HFFc6 (cell line): ENCODE measurements at places on chromosomes 2 and 18. TPM values are rescaled to one million over a fixed set of nuclear protein-coding genes. Genes with fewer than 3 reads are reported as not detected.

GRCh38 chr2:180385601-180386201, 378.6 kb upstream of the CWC22 start:
- H3K27ac ChIP-seq: peak overlapping the region; percentile 69
- H3K27me3 ChIP-seq: no peaks in the 10 kb centered on the region
- H3K4me3 ChIP-seq: peak overlapping the region; percentile 18
- peaks cover 29% of the 10 kb centered on the region for H3K4me1 ChIP-seq
- peaks cover 10% of the 10 kb centered on the region for H3K36me3 ChIP-seq

DNA sequence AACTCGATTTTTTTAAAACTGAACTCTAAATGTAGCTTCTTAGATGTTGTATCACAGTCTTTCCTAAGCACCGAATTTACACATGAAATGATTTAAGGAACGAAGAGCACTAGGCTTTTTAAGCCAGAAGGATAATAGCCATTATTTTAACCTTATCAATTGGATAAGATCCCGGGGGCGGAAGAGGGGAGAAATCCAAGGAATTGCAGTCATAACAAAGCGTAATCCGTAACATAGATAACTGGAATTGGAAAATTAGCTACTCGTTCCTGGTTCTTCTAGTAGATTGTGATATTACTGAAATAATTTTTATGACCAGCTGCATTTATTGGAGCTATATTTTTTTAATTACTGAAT, 988 bp upstream of the KANSL1L start:
- no peak for DNase-seq
- H3K27me3 ChIP-seq: no peaks in the 10 kb centered on the region; the same call in 1 of the 2 replicates

GRCh38 chr2:186629250-186629996, 39.6 kb downstream of the ITGAV start:
- no peak overlapping the region for H3K27ac ChIP-seq
- H3K4me1 ChIP-seq: no peaks in the 10 kb centered on the region
- DNase-seq: no peak
- H3K4me3 ChIP-seq: no peak overlapping the region

- H3K4me1 ChIP-seq: no peaks in the 10 kb centered on the region
- no peaks in the 10 kb centered on the region for H3K36me3 ChIP-seq
- H3K4me3 ChIP-seq: no peak overlapping the region
- H3K27ac ChIP-seq: no peak overlapping the region
These were observed 170.6 kb upstream of the SPHKAP start for GRCh38 chr2:228352048-228352447.

- no peak for DNase-seq
- no peaks in the 10 kb centered on the region for H3K4me1 ChIP-seq
- no peak overlapping the region for H3K4me3 ChIP-seq
- no peaks in the 10 kb centered on the region for H3K36me3 ChIP-seq
- peaks cover 13% of the 10 kb centered on the region for H3K27me3 ChIP-seq
These were observed 22.6 kb downstream of the ADD2 start for GRCh38 chr2:70745276-70745825.

DNA sequence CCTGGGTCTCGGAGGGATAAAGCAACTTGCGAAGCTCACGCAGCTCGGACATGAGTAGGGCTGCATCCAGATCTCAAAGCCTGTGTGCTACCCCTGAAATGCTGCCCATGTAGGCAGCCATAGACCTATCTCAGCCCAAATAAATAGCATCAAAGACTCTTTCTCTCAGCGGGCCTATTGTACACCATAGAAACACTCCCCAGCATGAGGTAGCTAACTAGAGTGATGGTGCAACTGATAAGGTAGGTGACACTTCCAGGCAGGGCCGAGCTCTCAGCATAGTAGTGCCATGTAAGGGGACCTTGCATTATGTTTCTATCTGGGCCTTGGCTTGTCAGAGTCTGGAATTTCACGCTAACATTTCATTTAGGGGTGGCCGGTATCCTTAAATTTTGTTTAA, 52.4 kb downstream of the RABL2A start:
- no peak overlapping the region for H3K4me3 ChIP-seq
- DNase-seq: no peak
- H3K27me3 ChIP-seq: peaks cover 21% of the 10 kb centered on the region
- no peaks in the 10 kb centered on the region for H3K36me3 ChIP-seq
- no peaks in the 10 kb centered on the region for H3K4me1 ChIP-seq
- H3K27ac ChIP-seq: no peak overlapping the region

The CHRND gene
- not detected in 3 replicates for total RNA-seq

The NFE2L2 gene
- total RNA-seq: 67.1 to 75.3 TPM (median 69.7 TPM) in 3 replicates

The GDF7 gene
- total RNA-seq: 0.02 TPM in 1 of 3 replicates, not detected in the others

The MC5R gene
- not detected in 2 replicates for total RNA-seq

The TEKT4 gene
- total RNA-seq: not detected in 2 replicates

The SCN7A gene
- total RNA-seq: 0.05 TPM in 1 of 3 replicates, not detected in the others
